ENCODE measurements at places on chromosomes 6 and 20.
A peak's percentile ranks its signal among the peaks of the same experiment; 100 is the strongest.

- DNase-seq = no peak
Measured at GRCh38 chr6:167349631-167350274, 24.9 kb downstream of the TTLL2 start.

DNA sequence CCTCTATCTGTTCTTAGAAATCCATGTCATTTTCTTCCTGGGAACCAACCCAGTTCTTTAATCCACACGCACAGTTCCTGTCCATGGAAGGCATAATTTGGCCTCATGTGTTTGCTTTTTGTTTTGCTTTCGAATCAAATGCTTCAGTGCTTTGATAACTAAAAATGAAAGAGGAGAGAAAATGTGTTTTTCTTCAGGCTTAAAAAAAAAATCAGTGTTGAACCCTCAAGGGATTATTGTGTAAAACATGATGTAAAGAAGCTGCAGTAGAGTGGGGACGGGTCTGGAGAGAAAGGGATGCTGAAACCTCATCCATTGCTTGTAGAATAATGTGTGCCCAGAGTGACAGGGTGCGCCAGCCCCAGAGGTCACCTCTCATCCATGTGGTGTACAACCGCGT, 197.5 kb upstream of the JARID2 start:
- DNase-seq = no peak

DNA sequence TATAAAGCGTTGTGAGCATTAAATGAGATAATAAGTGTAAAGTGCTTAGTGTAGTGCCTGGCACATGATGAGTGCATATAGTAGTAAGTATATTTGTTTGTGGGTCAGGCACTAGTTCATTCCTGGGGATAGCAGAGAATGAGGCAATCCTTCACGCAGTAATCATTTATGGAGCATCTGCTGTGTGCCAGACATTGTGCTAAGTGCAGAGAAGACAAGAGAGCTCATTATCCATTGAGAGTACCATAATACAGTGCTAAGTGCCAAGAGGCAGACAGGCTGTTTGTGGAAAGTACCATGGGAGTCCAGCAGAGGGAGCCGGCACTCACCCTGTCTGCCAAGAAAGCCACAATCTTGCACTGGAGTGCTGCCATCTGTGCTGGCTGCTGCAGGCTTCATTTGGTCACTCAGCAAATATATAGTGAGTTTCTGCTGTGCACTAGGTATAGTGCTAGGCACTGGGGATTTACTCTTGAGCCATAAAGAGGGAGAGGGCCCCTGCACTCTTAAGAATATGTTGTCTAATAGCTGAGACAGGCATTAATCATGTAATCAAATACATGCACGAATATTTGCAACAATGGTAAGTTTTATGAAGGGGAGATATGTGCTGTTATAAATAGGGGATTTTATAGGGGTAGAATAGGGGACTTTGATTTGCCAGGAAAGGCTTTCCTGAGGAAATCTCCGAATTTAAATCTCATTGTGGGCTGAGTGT, 12.9 kb upstream of the MROH8 start:
- DNase-seq = peak; percentile 89

DNA sequence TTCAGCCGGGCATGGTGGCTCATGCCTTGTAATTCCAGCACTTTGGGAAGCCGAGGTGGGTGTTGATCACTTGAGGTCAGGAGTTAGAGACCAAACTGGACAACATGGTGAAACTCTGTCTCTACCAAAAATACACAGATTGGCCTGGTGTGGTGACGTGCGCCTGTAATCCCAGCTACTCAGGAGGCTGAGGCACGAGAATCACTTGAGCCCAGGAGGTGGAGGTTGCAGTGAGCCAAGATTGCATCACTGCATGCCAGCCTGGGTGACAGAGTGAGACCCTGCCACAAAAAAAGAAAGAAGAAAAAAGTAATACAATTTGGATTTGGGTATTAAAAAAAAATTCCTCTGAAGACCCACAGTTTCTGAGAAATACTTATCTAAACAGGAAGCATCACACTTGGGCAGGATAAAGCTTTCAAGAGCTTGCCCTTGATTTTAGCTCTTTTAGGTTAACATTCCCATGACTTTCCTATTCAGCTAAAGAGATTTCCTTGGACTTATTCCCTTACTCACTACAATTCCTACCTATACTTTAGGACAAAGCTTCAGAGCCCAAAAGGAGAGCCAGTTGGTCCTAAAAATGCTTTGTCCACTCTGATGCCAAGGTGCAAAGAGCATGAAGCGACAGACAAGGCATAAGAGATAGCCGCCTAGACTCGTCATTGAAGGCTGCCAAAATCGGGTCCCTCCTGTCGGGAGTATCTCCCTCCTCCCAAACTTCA, 1.9 kb downstream of the ELOVL2 start:
- DNase-seq = no peak

GRCh38 chr20:16178546-16179135, 394.6 kb downstream of the KIF16B start:
- DNase-seq = no peak

- DNase-seq = no peak
Measured at GRCh38 chr6:17354700-17355403, 38.5 kb upstream of the CAP2 start.

GRCh38 chr20:52312132-52312729, 120.7 kb upstream of the ZFP64 start:
- peak; percentile 34 for DNase-seq

DNA sequence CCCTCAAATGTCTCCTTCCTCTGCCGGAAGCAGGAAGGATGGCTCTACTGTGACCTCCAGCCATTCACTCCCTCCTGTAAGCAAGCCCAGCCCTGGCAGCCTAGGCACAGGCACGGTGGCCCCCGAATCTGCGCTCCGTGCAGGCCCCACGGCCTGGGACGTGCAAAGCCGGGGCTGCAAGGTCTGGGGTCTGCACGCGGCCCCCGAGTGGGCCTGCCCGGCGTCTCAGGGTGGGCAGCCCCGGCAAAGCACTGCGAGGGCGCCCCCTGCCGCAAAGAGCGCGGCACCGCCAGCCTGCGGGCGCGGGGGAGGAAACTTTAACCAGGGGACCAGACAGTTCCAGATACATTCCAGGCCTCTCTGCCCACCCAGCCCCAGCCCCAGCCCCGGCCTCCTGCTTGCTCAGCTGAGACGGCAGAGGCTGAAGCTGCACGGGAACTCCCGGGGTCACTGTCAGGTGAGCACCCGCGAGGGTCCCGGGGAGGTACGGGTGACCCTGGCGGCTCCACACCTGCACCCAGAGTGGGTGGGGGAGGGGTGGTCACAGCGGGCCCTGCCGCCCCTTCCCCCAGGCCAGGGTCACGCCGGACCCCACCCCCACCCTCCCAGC, 98.8 kb downstream of the ASXL1 start:
- no peak for DNase-seq

DNA sequence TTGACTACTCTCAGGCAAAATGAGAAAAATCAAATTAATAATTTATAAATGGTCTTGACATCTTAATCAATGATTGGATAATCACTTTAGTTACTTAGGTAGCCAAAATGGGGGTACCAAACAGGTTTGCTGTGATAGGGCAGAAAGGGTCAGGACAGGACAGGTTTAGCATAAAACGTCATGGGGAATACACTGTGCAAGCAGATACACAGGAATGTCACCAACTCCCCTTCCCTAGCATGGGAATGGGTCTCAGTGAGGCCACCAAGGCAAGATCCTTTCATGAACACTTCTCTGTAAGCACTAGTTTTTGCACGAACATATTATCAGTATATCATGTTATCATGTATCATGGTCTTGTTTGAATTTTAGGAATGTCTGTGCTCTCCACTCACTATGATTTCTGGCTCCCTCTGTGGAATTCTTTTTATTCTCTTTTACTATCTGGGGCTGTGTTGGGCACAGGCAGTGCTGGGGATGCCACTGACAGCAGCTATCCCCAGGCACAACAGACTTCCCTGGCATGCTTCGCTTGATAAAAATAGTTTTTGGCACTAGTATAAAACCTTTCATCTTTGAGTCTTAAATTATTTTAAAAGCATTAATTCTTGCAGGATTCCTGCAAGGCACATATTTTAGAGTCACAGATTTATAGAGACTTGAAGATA, 18.3 kb downstream of the PTCHD4 start:
- no peak for DNase-seq

DNA sequence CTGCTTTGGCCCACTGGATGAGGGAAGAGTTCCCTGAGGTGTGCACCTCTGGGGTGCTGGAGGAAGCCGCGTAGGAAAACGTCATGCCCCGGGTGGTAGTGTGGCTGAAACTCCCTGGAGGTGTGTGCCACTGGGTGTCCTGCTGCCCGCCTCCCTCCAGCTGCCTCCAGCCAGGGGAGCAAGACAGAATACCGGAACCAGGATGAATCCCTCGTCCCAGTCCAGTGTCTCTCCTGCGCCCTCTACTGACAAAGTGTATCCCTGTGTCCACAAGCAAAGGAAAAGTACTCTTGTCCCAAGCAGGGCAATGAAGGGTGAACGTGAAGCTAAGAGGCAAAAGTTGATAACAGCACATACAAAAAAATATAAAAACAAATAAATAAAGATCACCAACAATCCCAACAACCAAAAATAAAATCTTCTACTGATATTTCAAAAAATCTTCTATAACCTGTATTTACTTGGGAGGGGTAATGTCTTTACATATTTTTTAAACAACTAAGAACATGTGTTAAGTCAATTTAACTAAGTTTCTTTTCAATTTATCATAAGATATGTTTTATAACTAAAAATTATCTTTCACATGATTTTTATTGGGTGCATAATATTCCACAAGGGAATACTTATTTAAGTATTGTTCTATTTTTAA, 437.6 kb downstream of the MAFB start:
- peak; percentile 50 for DNase-seq

DNA sequence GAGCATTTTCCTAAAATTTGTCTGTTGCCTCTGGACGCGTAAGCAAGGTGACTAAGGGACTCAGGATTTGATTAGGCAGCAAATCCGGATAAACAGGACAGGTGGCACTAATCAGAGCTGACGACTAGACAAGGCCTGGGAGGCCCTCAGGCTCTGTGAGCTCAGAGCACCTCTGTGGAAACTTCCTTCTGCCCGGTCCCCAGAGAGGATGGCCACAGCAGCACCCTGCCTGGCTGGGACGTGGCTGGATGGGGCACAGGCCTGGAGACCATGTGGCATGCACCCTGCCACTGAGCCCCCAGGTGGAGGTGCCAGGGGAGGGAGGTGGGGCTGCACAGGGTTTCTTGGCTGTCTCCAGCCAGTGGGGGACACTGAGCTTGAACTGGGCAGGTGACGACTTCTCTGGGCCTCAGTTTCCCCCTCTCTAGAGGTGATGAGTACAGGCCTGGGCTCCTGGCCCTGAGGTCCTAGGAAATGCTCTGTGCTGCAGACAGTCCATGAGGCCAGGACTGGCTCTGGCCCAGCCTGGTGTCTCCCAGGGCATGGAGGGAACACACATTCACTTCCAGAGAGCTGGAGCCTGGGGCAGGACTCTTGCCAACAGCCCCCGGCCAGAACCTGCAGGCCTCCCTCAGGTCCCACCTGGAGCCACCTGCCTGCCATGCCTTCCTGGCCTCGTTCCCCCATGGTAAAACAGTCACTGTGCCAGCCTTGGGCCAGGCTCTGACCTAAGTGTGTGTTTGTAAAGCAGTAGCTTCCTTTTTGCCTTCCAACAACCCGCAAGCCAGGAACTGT, 39.6 kb upstream of the STX16 start:
- DNase-seq = no peak

DNA sequence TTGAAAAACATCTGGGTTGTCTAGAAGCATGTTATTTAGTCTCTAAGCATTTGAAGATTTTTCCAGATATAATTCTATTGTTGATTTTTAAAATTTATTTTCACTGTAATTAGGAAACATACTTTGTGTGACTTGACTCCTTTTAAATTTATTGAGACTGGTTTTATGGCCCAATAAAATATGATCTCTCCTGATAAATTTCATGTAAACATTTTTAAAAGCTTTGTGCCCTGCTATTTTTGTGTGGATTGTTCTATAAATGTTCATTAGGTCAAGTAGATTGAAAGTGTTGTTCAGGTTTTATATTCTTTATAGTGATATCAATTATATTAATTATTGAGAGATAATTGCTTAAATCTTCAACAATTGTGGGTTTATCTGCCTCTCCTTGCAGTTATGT, 105.4 kb downstream of the RFX6 start:
- no peak for DNase-seq
